ENCODE measurements at places on chromosomes 6 and 20.

DNA sequence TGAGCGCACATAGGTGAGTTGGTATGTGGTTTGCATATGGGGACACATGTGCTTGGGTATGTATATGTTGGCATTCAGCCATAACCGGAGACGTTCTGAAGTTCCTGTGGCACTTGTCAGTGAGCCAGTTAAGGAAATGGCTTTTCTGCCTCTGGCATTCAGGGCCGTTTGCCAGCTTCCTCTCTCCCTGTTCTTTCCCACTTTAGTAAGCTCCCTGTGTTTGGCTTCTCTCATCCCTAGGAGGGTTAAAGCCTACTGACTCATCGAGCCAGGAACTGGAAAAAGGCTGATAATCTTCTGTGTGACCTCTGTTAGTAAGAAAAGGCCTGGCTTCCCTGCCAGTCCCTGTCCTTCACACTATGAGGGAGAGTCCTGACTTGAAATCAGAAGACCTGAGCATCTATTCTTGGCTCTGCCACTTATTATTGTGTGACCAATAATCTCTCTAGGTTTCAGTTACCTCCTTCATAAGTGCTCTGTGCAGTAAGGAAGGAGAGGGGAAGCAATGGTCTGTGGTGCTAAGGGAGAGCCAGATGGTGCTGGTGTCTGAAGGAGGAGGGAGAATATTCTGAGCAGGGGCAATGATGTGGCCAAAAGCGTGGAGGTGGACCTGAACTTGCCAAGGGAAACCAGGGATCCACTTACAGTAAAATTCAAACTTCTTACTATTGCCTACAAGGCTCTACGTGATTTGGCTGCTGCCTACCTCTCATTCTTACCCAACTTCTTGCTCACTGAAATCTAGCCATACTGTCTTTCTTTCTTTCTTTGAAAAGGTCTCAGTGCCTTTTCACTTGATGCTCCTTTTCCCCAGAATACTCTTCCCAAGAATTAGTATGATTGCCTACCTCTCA is 31.4 kb downstream of the ACSS2 start:
- DNase-seq: peak; percentile 97

DNA sequence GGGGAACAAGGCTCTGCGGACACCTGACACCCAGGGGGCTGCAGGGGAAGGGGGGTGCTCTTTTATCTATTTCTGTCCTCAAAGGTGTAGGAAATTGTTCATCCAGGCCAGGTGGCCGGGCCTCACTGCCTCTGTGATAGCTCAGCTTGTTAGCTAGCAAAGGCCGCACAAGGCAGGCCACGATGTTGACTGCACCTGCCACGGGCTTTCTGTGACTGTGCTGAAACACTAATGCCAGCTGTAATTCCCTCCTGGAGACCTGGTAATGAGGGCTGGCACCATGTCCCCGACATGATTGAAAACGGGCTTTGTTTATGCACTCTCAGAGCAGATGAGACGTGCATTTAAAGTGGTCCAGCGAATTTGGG is 61.4 kb upstream of the APCDD1L start:
- DNase-seq: no peak

DNA sequence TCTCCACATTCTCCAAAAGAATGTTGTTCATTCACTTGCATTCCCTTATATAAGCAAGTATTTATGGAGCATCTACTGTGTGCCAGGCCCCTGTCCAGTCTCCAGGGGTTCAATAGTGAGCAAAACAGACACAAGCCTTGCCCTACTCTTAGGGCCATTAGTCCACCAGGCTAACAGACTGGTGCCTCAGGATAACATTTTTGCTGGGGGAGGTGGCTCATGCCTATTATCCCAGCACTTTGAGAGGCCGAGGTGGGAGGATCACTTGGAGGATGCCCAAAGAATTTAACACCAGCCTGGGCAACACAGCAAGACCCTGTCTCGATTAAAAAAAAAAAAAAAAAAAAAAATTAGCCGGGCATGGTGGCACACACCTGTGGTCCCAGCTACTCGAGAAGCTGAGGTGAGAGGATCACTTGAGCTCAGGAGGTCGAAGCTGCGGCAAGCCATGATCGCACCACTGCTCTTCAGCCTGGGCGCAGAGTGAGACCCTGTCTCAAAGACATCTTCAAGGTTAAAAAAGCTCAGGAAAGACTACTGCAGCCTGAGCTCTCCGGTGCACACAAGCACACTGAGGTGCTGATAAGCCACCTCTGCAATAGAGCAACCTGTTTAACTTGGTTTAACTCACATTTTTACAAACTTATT is 19.9 kb downstream of the CAPN11 start:
- no peak for DNase-seq

GRCh38 chr20:59790346-59790745 is 143.1 kb downstream of the SYCP2 start:
- peak; percentile 10 for DNase-seq
